Progenitor cell of endocrine pancreas (in vitro differentiated cells): ENCODE measurements at places on chromosomes 2 and 18.
A peak's percentile ranks its signal among the peaks of the same experiment; 100 is the strongest.

- peaks cover 7% of the 10 kb centered on the region for H3K4me1 ChIP-seq
- H3K4me3 ChIP-seq, result no peak overlapping the region
Measured at GRCh38 chr2:44772669-44773378, 168.7 kb upstream of the SIX3 start.

GRCh38 chr2:10407432-10407831 is 40.7 kb downstream of the ODC1 start:
- H3K27me3 ChIP-seq, result peaks cover 6% of the 10 kb centered on the region
- no peak for DNase-seq
- no peak overlapping the region for H3K4me3 ChIP-seq
- peaks cover 2% of the 10 kb centered on the region for H3K36me3 ChIP-seq
- H3K4me1 ChIP-seq, result peaks cover 5% of the 10 kb centered on the region
- no peak overlapping the region for H3K27ac ChIP-seq

- no peaks in the 10 kb centered on the region for H3K36me3 ChIP-seq
- peaks cover 19% of the 10 kb centered on the region for H3K4me1 ChIP-seq
- no peak overlapping the region for H3K27ac ChIP-seq
- no peak overlapping the region for H3K4me3 ChIP-seq
- H3K27me3 ChIP-seq, result no peaks in the 10 kb centered on the region
Measured at GRCh38 chr18:69330385-69331005, 70.2 kb upstream of the DOK6 start.

DNA sequence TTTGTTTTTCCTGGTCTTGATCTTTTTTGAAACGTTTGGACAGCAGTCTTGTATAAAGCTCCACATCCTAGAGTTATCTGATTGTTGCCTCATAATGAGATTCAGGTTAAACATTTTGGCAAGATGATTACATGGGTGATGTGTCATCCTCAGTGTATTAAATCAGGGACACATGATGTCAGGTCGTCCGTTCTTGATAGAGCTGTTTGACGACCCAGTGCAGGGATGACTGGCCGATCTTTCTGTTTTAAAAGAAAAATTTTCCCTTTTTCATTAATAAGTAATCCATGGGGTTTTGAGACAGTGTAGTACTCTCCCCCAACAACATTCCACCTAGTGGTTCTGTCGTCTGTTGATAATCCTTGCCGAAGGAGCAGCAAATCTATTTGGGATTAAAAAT is 44.5 kb upstream of the SERPINB2 start:
- H3K36me3 ChIP-seq, result no peaks in the 10 kb centered on the region
- no peak overlapping the region for H3K4me3 ChIP-seq
- H3K27me3 ChIP-seq, result no peaks in the 10 kb centered on the region
- no peaks in the 10 kb centered on the region for H3K4me1 ChIP-seq

DNA sequence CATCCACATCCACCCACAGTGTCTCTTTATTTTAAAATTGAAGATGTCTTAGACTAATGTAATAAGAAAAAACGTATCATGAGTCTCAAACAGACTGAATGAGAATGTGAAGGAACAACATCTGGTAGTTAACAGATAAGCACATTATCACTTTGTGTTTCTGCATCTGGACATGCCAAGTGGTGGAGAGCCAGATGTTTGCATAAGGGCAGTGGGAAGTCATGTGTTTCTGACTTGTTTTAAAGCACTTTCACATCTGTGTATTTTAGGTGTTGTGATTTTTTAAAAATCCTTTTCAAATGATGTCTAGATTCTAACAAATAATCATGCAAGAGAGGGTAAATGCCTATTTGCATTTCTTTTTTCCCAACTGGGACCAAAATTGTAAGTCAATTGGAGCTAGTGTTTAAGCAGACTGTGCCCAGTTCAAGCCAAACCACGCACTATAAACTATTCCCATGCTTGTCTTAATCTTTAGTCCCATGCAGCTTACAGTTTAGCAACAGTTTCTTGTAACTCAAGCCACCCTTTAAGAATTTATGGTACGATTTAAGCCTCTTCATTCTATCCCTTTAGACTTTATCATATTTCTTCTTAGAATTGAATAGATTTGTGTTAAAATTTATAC is 272.7 kb upstream of the DOK6 start:
- no peaks in the 10 kb centered on the region for H3K4me1 ChIP-seq
- no peak for DNase-seq
- H3K36me3 ChIP-seq, result no peaks in the 10 kb centered on the region
- H3K4me3 ChIP-seq, result no peak overlapping the region
- no peak overlapping the region for H3K27ac ChIP-seq

DNA sequence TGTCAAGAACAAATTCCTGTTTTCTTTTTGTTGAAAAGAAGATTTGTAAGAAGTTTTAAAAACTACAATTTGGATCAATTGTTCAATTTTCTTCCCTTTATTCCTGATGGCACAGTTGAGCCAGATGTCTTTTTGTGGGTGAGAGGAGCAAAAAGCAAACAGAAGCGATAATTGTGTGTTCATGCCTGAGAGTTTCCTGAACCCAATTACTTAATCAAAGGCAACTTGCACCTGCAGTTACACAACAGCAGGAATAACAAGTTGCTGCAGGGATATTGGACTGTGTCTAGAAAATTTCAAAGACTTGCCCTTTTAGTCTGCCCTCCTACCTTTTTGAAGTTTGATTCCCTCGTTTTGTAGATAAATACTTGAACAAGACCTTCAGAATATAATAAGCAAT is 383.6 kb downstream of the DSEL start:
- peaks cover 2% of the 10 kb centered on the region for H3K36me3 ChIP-seq
- H3K27ac ChIP-seq, result no peak overlapping the region

GRCh38 chr18:10290638-10291235 is 163.7 kb upstream of the APCDD1 start:
- no peak for DNase-seq
- H3K27ac ChIP-seq, result no peak overlapping the region
- H3K4me3 ChIP-seq, result no peak overlapping the region
- peaks cover 48% of the 10 kb centered on the region for H3K27me3 ChIP-seq
- H3K36me3 ChIP-seq, result no peaks in the 10 kb centered on the region
- peaks cover 9% of the 10 kb centered on the region for H3K4me1 ChIP-seq

- no peaks in the 10 kb centered on the region for H3K36me3 ChIP-seq
- no peaks in the 10 kb centered on the region for H3K27me3 ChIP-seq
- no peak overlapping the region for H3K4me3 ChIP-seq
- H3K27ac ChIP-seq, result no peak overlapping the region
- DNase-seq, result no peak
Measured at GRCh38 chr2:155377266-155377680, 678.8 kb downstream of the KCNJ3 start.

GRCh38 chr2:148623086-148623485 is 21.5 kb upstream of the EPC2 start:
- no peaks in the 10 kb centered on the region for H3K4me1 ChIP-seq
- no peak overlapping the region for H3K27ac ChIP-seq
- H3K36me3 ChIP-seq, result no peaks in the 10 kb centered on the region

- no peak overlapping the region for H3K4me3 ChIP-seq
- H3K4me1 ChIP-seq, result peaks cover 7% of the 10 kb centered on the region
- no peak overlapping the region for H3K27ac ChIP-seq
- DNase-seq, result no peak
- peaks cover 59% of the 10 kb centered on the region for H3K27me3 ChIP-seq
Measured at GRCh38 chr2:237353215-237353614, 60.7 kb downstream of the COL6A3 start.

DNA sequence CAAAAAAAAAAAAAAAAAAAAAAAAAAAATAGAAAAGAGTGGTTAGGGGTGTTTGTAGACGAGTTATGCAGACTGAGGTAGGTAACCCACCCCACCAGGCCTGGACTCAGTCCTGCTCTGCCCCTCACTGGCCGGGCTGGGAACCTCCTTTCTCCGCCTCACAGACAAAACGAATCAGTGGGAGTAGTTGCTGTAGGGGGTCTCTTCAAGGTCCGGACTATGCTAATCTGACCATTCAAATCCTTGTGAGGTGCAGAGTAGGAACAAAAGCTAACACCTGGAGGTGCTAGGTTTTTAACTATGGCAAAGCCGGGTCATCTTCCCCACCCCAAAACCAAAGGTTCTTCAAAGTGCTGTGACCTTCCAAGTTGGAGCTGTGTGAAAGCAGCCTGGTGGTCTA is 223.7 kb downstream of the SLC4A3 start:
- no peak for DNase-seq
- no peak overlapping the region for H3K4me3 ChIP-seq
- peaks cover 2% of the 10 kb centered on the region for H3K4me1 ChIP-seq
- H3K27me3 ChIP-seq, result peaks cover 12% of the 10 kb centered on the region
- H3K27ac ChIP-seq, result no peak overlapping the region

GRCh38 chr2:172734711-172735581 is 699 bp upstream of the RAPGEF4 start:
- no peaks in the 10 kb centered on the region for H3K36me3 ChIP-seq
- H3K27ac ChIP-seq, result peak overlapping the region; percentile 64
- peak overlapping the region; percentile 69 for H3K4me3 ChIP-seq
- DNase-seq, result no peak
- H3K4me1 ChIP-seq, result peaks cover 9% of the 10 kb centered on the region

DNA sequence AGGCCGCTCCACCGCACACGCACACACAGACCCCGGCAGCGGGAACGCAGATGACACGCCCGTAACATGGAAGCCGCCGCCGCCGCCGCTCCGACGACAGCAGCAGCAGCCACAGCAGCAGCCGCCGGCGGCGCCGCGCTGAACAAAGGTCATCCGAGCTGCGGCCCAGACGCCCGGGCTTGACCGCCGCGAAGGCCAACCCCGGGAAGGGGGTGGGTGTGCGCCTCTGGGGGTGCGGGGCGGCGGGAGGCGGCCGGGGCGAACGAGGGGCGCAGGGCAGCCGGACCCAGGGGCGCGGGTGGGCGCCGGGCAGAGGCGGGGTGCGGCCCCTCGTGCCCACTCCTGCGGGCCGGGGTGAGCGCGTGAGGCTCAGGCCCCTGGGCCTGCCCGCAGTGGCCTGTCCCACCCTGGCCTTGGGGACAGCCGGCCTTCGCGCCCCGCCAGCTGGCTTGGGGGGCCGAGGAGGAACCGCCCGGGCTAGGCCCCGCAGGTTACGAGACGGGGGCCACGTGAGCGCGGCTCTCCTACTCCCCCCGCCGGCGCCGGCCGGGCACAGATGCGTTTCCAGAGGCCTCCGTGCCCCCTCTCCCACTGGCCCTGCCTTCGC is 1.0 kb upstream of the ZNF532 start:
- peaks cover 61% of the 10 kb centered on the region for H3K4me1 ChIP-seq
- DNase-seq, result peak; percentile 40
- peak overlapping the region; percentile 97 for H3K27ac ChIP-seq
- H3K4me3 ChIP-seq, result peak overlapping the region; percentile 66
- peaks cover 17% of the 10 kb centered on the region for H3K36me3 ChIP-seq
- peaks cover under 1% of the 10 kb centered on the region for H3K27me3 ChIP-seq

GRCh38 chr18:50848991-50849390 is 29.2 kb upstream of the MRO start:
- no peak for DNase-seq
- H3K36me3 ChIP-seq, result peaks cover 2% of the 10 kb centered on the region
- no peaks in the 10 kb centered on the region for H3K27me3 ChIP-seq

GRCh38 chr2:96146153-96146880 is 1.1 kb upstream of the DUSP2 start:
- H3K36me3 ChIP-seq, result no peaks in the 10 kb centered on the region
- no peak for DNase-seq
- H3K4me1 ChIP-seq, result peaks cover 3% of the 10 kb centered on the region
- no peak overlapping the region for H3K4me3 ChIP-seq
- H3K27me3 ChIP-seq, result peaks cover 45% of the 10 kb centered on the region
- H3K27ac ChIP-seq, result no peak overlapping the region

DNA sequence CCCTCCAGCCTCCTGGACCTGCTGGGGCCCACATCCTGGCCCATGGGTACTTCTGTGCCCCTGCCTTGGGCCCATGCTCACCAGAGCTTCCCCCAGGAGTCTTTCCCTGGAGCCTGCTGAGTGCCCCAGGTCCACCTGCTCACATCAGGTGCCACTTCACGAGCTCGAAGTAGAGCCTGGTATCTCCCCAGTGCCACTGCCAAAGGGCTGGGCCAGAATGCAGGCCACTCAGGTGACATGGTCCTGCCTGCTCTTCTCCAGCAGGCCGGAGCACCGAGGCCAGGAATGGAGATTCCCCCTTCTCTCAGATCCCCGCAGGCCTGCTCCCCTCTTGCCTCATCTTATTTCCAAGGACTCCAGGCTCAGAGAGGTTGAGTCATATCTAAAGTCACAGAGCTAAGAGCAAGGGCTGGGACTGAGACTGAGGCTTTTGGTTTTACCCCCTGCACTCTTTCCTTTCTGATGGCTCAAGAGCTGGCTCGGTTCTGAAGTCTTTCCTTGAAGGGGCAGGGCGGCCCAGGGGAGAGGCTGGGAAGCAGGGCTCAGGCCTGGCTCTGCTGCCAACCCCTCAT is 79.2 kb downstream of the HS1BP3 start:
- H3K27me3 ChIP-seq, result peaks cover 7% of the 10 kb centered on the region
- H3K4me1 ChIP-seq, result peaks cover 13% of the 10 kb centered on the region
- no peak overlapping the region for H3K4me3 ChIP-seq
- no peak for DNase-seq
- no peaks in the 10 kb centered on the region for H3K36me3 ChIP-seq

DNA sequence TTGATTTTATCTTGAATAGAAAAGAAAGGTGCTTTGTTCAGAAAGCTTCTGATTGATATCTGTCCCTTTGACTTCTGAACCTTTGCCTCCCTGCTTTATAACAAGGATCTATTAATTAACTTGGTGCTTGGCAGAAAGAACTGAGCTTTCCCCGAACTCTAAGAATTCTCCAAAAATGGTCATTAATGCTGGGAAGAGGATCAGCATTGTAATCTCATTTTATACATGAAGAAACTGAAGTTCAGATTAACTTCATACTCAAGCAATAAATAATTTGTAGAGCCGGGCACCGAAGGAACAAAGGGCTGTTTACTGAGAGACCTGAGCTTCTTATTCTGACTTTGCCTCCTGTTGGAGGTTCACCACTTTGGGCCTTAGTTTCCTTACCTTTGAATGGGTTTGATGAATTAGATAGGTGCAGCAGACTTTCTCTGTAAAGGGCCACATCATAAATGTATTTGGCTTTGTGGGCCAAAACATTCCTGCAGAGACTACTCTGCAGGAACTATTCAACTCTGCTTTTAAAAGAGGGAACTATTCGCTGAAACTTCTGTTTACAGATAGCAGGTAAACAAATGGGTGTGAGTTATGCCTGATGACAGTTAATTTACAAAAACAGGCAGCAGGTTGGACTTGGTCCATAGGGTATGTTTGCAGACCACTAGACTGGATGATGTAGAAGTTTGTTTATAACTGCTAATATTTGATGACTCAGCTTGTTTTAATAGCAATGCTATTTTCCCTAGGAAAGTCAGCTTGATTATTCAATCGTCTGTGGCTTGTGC is 272.9 kb downstream of the TGIF1 start:
- DNase-seq, result no peak
- peaks cover 41% of the 10 kb centered on the region for H3K4me1 ChIP-seq
- no peak overlapping the region for H3K4me3 ChIP-seq
- no peaks in the 10 kb centered on the region for H3K27me3 ChIP-seq
